ENCODE measurements at places on chromosomes 1 and 21.
A peak's percentile ranks its signal among the peaks of the same experiment; 100 is the strongest.

GRCh38 chr1:174044418-174045222 is 22.5 kb upstream of the RC3H1 start:
- DNase-seq, result no peak

DNA sequence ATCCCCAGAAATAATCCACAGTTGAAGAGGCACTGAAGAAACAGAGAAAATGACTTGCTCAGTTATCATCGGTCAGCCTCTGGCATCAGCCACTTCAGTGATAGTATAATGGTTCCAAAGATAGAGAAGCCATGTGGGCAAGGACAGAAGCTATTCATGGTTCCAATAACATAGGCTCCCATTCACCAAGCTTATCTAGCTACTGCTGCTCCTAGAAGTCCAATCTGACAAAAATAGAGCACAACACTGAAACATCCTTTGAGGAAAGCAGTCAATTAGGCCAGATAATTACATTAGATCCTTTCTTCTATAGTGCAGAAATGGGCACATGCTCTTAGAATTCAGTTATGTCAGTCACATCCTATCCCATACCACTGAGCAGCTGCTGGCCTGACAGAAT is 33.5 kb upstream of the CRB1 start:
- no peak for DNase-seq

GRCh38 chr1:19325368-19325957 is 13.3 kb downstream of the SLC66A1 start:
- no peak for DNase-seq

DNA sequence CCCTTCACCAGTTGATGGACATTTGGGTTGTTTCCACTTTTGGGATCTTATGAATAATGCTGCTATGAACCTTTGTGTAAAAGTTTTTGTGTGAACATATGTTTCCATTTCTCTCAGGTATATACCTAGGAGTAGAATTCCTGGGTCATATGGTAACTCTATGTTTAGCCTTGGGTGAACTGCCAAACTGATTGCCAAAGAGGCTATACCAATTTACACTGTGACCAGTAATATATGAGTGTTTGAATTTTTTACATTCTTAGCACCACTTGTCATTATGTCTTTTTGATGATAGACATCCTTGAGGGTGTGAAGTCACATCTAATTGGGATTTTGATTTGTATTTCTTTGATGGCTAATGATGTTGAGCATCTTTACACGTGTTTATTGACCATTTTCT is 290.1 kb downstream of the DUSP10 start:
- no peak for DNase-seq

- no peak for DNase-seq
Measured at GRCh38 chr1:55725378-55725777, 510.2 kb upstream of the USP24 start.

GRCh38 chr1:67211589-67212563 is 45.6 kb downstream of the IL23R start:
- peak; percentile 18 for DNase-seq

DNA sequence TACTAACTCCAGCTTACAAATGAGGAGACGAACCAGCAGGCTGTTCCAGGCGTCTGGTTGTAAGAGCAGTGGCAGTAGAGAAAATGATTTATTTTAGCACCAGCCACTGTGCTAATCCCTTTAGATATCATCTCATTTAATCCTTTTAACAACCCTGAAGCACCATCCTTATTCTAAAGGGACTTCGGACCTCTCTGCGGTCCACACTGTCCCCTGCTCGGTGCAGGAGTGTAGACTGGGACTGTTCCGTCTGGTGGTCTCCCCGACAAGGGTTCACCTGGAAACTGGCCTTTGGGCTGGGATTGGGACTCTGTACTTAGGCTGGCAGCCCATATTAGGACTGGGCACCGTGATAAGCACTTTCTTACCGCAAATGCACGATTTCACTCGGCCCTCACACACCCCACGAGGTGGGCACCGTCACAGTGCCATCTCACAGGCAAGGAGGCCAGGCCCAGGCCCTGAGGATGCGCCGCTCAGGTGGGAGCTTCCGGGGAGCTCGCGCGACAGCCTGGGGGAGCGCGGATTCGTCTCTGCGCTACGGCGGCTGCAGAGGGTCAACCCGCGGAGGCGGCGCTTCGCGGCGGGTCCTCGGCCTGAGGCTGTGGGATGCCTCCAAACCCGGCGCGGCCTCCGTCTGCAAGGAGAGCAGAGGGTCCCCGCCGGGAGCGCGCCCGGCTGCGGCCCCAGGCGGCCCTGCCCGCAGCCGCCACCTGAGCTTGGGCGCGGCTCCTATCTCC is 45.2 kb downstream of the ATP1A1 start:
- peak; percentile 83 for DNase-seq

GRCh38 chr1:115718011-115718754 is 50.3 kb downstream of the CASQ2 start:
- no peak for DNase-seq

DNA sequence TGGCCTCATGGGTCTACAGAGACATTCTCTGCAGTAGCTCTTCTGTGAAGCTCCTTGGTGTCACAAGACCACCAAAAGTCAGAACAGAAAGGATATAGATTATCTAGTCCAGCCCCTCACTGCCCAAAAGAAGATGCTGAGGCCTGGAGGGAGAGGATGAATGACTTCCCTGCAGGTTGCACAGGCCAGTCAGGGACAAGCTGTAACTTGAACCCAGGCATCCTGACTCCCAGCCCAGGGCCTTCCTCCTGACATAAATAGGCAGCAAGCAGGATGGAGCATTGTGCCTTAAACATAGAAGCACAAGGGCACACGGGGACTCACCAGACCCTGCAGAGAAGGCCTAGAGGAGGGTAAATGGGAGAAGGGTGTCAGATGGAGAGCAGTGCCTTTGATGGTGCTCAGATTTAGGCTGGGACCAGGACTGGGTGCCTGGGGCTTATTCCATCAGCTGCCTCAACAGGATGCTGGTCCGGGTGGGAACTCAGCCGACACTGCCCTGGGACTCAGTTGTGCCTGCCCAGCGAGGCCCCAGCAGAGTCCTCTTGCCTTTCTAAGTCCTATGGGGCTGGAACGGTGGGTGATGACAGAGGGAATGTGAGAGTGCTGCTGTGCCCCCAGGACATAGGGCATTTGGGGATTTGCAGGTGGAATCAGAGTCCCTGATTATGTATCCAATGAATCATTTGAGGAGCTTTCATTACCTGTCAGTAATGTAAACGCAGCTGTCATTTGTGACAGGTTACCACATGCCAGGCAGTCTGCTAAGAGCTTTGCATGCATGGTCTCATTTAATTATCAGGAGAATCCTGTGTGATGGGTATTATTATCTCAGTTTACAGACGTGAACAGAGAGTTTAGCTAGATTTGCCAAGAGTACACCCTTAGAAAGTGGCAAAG is 13.2 kb downstream of the S100A7A start:
- DNase-seq, result no peak

DNA sequence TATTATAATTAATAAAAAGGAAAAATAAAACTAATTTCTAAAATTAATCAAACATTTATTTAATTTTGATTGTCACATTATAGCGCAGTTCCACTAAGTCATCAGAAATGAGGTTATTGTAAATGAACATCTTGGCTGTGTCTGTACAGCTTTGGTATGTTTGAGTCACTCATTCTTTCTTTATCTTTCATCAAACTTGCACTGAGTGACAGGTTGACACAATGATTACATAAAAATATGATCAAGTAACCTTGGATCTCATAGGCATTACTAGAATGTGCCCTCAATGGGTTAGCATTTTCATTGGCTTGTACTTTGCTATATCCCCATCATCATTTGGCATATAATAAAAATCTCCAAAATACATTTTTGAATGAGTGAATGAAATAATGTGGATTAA is 1353.2 kb upstream of the ADGRL2 start:
- no peak for DNase-seq

DNA sequence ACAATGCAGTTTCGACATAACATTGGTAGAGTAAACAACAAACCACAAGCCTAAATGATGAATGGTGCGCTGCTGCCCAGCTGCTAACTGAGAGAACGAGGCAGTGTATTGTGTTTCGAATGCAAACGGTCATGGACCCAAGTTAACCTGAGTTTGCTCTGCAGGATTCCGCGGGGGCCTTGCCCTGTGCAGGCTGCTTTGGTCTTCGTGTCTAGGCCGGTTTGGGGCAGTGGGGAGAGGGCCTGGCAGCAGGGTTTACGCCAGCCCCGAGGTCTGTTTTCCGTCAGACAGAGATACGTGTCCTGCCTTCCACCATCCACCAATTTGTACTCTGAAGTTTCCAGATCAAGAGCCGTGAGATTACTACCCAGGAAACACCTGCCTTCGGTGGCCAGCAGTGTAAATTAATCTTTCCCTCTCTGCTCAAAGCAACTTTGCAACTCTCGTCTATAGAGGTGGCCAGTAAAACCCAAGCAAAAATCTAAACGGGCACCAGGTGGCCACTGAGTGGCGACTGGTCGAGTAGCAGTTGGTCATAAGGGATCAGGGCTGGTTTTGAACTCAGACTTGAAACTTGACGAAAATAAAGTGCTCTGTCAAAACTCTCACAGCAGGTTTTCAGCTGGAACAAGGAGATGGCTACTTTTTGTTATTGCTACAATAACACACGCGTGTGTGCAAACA is 6.3 kb upstream of the PRDM15 start:
- DNase-seq, result no peak

GRCh38 chr1:212072047-212072446 is 36.5 kb downstream of the DTL start:
- DNase-seq, result no peak

GRCh38 chr1:243621973-243622372 is 228.1 kb downstream of the AKT3 start:
- no peak for DNase-seq

- DNase-seq, result no peak
Measured at GRCh38 chr1:175207971-175208370, 15.4 kb upstream of the KIAA0040 start.

DNA sequence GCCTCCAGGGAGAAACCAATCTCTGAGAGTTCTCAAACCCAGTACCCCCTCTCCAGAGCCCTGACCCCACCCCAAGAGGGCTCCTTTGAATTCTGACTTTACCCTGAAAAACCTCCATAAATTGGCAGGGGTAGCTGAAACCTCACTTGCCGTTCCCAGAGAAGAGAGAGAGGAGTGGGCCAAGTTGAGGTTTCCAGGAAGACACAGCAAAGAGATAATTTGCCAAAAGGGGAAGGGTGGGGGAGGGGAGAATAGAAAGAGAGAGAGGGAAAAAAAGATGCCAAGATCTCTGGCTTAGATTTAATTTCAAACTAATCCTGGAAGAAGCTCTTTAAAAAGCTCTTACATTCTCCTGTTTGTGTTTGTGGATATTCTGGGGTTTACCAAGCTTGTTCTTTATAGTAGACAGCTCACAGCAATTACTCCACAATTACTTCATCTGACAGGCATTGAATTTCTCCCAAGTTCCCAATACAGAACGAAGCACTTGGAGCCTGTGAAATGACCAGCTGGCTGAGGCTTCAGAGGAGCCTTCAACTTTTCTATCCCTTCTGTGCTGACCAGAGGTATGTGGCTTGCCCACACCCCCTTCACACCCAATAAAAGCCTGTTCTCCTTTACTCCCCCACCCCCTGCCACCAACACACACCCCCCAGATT is 1.1 kb upstream of the GRHL3 start:
- no peak for DNase-seq

- no peak for DNase-seq
Measured at GRCh38 chr1:113095790-113096455, 22.9 kb downstream of the LRIG2 start.

- no peak for DNase-seq
Measured at GRCh38 chr21:45074818-45075595, 627 bp downstream of the ADARB1 start.

DNA sequence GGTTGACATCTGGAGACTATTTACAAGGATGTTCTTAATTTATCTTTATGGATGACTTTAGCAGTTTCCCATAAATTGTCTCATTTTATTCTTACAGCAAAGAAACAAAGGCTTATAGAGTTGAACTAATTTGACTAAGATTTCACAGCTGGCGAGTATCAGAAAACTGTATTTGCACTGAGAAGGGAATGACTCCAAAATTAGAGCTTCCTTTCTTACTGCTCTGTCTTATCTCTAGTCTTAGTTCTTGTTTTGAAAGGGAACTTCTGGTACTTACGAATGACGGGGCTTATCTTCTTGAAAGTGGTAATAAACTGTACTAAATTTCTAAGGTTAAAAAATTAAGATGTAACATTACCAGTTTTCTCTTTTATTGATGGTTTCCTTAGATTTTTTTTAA is 13.6 kb downstream of the CNST start:
- no peak for DNase-seq

DNA sequence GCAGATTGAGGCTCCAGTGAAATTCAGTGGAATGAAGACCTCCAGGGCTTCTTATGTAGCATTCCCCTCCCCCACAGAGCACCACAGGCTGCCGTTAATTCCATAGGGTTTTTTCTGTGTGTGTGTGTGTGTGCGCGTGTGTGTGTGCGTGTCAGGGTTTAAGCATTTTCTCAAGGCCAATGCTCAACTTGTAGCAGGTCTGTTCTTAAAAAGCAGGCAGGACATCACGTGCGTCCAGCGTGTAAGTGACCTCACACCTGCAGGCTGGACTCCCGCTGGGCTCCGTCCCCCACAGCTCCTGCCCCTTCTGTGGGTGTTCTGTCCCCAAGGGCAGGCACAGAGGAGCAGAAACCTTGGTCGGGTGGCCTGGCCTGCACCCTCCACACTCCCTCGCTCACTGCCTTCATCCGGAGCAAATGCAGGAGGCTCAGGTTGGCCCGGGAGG is 5.3 kb downstream of the PRDM16 start:
- no peak for DNase-seq

- no peak for DNase-seq
Measured at GRCh38 chr1:207345644-207346477, 24.4 kb downstream of the CD55 start.

DNA sequence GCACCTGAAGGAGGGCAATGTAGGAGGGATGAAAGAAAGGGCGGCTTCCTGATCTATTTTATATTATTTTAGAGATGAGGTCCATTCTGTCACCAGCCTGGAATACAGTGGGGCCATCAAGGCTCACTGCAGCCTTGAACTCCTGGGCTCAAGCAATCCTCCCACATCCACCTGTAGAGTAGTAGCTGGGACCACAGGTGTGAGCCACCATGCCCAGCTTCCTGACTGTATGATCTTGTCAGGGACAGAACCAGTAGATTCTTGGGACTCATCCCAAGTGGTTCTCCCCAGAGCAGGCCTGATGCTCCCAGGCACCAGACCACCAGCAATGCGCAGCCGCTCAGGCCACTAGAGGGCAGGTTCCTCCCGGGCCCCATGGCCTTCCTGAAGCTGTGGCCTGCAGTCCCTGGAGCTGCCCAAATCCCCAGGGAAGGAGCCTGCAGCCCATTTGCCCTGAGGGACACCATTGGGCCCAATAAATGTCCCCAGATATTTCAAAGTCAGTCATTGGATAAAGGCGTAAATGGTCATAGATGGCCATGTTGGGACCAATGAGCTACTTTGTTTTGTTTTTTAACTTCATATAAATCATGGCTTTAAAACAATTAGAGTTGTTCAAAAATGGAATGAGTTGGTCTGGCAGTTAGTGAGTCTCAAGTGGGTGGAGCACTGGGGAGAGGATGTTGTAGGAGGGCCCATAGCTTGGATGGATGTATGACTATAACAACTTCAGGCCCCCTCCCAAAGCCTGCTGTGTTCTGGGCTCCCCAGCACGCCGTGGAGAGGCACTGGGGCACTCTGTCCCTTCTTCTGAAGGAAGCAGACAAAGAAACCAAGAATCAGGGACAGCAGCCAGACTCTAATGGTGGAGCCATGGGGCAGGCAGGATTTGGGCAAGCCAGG is 44.7 kb upstream of the GOLT1A start:
- no peak for DNase-seq

GRCh38 chr1:235722858-235723257 is 73.3 kb upstream of the GNG4 start:
- no peak for DNase-seq
